ENCODE measurements at places on chromosomes 3 and 15.

DNA sequence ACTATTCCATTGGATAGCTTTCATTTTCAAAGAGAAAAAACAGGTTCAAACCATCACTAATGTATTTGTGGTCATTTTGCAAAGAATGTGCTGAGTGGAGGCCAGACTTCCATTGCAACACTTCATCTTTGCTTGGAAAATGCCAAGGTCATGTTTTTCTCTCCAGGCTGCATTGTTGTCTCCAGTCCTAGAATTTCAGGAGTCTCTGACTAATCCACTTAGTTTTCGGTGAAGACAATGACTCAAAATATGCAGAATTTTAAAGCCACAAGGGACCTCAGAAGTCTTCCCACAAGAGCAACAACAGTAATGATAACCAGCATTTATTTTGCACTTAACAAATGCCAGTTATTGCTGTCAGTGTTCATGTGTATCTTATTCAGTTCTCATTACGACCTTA, 277.0 kb downstream of the RYR3 start:
- no peak for DNase-seq

GRCh38 chr3:187150599-187150998, 11.3 kb upstream of the RPL39L start:
- DNase-seq = no peak

DNA sequence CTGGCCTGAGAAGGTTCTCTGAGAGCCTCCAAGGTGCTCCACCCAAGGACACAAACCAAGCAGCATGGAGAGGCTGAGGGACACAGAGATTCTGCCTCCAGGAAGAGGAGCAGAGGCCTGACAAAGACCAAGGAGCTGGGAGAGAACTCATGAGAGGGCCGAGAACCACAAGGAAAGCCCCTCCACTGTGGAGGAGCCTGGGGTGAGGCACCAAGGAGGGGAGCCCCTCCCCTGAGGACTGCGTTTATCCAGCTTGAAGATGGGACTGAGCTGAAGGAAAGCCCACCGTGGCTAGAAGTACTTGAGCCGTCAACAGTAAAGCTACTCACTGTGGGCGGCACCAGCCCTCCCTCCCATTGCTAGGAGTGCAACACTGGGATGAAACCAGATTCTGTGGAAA, 63.1 kb upstream of the MEF2A start:
- no peak for DNase-seq

GRCh38 chr15:53829471-53829870, 70.0 kb upstream of the WDR72 start:
- no peak for DNase-seq

DNA sequence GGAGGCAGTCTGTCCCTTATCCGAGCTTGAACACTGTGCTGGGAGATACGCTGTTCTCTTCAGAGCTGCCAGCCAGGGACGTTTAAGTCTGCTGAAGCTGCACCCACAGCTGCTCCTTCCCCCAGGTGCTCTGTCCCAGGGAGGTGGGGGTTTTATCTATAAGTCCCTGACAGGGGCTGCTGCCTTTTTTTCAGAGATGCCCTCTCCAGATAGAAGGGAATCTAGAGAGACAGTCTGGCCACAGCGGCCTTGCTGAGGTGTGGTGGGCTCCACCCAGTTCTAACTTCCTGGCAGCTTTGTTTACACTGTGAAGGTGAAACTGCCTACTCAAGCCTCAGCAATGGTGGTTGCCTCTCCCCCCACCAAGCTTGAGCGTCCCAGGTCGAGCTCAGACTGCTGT, 319.9 kb upstream of the GRM7 start:
- no peak for DNase-seq

GRCh38 chr3:36600404-36600803, 163.9 kb downstream of the DCLK3 start:
- no peak for DNase-seq

DNA sequence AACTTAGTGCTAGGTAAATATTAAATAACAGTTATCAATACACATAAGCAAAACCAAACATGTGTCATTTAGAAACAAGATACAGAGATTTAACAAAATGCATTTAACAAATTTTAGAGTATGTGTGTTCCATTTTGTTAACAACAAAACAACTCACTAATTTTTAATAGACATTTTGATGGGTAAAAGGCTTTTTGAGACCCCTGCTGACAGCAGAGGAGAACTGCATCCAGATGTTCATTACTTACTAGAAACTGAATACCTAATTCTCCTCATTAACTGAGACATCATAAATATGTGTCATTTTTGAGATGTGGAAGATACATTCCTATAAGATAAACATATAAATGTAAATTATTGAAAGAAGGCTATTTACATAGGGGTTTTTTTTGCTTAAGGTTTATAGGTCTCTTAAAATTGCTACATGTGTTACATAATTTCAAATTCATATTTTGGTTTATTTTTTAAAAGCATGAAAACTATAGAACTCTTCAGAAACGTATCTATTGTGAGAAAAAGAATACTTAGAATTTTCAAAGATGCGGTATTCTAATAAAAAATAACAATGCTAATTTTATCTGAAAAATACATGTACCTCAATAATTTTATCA, 1009.8 kb downstream of the TUSC7 start:
- no peak for DNase-seq

DNA sequence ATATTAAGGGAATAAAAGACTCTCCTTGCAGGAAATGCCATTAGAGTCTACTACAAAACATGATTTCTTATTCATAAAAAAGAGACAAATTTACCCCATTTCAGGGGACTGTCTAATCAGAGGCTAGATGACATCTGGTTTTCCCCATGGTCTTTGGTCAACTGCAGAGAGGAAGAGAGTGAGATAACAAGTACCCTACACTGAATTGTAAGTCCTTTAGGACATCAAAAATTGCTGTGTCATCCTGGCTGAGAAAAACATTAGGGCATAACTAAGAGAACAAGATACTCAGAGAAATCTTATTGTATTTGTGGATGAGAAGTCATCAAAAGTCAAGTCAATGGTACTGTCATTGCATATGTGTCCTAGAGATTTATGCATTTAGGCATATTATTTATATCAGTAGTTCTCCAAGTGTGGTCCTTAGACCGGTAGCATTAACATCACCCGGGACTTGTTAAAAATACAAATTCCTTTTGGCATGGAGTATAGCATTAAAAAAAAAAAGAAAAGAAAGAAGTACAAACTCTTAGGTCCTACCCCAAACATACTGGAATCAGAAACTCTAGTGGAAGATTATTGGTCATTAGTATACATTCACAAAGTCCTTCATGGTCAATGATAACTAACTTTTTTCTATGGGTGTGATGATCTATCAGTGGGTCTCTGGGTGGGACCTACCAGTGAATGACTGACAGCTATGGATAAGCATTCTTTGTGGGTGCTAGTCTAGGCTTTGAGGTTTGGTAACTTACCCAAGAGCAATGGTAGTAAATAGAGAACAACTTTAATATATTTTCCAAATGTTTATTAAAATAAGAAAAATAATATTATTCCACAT, 29.0 kb upstream of the TBC1D5 start:
- DNase-seq = no peak

DNA sequence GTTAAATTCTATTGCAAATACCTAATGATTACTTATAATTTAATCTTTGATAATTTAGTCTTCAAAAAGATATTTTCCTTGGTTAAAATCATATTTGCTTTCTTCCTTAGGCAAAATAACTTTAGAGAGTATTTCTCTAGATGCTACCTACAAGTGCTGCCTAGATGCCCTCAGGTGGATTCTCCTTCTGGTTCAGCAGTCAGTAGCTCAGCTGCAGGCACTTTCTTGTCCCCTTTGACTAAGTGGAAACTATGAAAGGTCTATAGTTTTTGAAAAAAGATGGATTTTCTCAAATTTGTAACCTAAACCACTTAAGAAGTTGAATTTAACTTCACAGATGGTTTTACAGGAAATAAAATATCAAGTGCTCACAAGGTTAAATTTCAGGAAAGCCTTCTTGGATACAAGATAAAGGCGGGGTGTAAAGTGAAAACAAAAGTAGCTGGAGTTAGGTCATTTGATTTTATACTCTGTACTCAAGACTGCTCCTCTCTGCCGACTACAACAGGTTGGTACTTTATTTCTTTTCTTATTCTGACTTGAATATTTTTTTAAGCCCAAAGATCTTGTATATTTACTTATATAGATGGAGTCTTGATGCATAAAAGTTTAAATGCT, at the start of gene ACKR4:
Gene ACKR4 (plus strand): TSS at position 455 of the 618 bp plus-strand sequence. CDS start 3,128 bp downstream, outside the sequence.
- DNase-seq = no peak

DNA sequence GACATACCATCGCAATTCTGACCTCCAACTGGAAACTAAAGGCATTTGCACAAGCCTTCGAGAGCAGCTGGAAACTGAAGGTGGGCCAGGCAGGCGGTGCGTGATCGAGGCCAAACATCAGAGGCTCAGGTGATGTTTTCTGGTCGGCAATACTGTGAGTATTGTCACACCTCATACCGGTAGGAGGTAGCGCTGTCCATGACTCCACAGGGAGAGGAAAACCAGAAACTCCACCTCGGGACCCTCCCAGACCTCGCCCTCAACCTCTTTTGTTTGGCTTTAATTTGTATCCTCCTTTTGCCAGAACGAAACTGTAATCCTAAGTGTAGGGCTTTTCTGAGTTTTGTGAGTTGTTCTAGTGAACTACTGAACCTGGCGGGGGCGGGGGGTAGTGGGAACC, 43.6 kb downstream of the LDHAL6B start:
- no peak for DNase-seq

DNA sequence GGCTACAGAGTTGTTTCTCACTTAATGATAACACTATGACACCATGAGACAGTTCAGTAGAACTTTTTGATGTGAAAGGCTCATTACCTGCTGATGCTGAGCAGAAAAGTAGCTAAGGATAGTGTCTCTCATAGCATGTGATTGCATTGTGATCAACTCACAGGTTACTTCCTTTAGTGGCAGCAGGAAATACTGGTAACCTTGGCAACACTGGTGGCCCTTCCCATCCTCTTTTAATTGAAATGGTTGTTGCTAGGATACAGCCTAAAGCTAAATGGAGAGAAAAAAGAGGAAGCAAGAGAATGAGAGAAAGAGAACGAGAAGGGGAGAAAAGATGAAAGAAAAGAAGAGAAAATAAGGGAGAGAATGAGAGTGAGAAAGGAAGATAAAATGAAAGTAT, 204.7 kb upstream of the GAP43 start:
- no peak for DNase-seq

DNA sequence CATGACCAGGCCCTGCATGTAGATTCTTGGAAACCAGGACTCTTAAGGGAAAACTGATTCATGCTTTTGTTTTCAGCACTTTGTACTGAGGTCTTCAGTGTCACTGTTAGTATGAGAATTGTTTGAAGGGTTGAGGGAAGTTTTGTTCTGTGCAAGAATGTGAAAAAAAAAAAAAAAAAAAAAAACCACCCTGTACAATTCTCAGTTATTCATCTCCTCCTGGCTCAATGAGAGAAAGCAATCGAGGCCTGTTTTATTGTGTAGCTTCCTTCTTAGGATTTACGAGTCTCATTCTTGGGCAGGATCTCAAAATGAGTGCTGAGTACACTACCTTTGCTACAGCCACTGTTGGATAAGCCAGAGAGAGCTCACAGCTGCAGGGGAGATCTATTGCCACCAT, 469.5 kb downstream of the CNTN4 start:
- no peak for DNase-seq

DNA sequence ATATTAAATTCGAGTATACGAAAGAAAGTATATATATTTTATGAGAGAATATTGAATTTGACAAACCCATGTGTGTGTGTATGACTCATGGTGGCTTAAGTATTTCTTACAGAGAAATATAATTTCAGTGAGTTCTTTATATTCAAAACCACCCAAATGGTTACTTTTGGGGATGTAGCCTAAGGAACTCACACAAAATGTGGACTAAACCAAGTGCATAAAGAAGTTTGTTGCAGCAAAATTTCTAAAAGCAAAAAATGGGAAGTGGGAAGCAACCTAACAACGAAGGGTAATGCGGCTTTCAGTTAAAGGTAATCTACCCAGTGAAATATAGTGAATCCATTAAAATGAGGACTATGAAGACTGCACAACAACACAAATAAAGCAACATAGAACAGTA, 277.1 kb downstream of the EDEM1 start:
- DNase-seq = no peak

GRCh38 chr3:125965505-125965904, 3.5 kb upstream of the ROPN1B start:
- no peak for DNase-seq

DNA sequence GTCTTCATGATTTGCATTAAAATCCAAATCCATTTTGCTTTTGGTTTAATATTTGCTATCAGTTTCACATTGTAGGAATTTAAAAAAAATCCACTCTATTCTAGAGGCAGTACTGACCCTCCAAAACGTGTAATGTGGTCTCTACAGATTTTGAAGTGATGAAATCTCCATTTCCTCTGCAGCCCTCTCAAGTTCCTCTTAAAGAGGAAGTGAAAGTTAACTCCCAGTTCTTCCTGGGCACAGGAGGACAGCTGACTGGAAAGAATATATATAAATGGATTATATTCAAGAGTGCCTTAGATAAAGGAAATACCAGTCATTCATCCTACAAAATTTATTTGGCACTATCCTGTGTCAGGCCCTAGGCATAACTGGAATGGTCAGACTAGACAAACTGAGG, 83.5 kb upstream of the PLCL2 start:
- DNase-seq = no peak

DNA sequence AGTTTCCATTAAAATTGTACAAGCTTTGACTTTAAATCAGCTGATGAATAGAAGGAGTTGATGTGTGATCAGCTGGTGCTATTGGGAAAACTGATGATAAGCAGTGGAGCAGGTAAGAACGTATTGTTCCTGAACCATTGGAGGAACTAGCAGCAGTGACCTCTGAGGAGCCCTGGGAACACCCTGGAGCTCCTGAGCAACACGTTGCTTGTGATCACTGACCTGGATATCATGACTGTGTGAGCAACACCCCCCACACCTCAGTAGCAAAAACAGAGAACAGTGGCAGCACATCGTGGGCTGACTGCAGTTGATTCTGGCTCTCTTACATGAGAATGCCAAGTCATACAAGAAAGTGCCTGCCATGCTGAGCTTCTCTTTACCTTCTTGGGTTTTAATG, 72.9 kb downstream of the BLM start:
- DNase-seq = no peak

- DNase-seq = no peak
Observed at GRCh38 chr3:55795296-55795695, 308.2 kb upstream of the WNT5A start.

Measured in right lung (tissue), 10 donors.